ENCODE measurements at places on chromosomes 16 and 17.

DNA sequence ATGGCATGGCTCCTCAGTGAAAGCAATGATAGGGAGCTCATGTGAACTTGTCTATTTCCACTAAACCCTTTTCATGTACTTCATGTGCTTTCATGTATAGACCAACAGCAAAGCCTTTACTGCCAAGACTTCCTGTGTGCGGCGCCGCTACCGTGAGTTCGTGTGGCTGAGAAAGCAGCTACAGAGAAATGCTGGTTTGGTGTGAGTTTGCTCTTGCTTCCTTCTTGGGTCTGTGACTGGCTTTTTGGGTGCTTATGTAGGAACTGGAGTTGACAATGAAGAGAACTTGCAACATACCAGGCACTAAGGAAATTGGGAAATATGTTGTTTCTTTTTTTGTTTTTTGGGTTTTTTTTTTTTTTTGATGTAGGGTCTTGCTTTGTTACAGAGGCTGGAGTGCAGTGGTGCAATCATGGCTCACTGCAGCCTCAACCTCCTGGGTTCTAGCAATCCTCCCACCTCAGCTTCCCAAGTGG lies 5.7 kb downstream of the SNX11 start:
- DNase-seq: no peak

DNA sequence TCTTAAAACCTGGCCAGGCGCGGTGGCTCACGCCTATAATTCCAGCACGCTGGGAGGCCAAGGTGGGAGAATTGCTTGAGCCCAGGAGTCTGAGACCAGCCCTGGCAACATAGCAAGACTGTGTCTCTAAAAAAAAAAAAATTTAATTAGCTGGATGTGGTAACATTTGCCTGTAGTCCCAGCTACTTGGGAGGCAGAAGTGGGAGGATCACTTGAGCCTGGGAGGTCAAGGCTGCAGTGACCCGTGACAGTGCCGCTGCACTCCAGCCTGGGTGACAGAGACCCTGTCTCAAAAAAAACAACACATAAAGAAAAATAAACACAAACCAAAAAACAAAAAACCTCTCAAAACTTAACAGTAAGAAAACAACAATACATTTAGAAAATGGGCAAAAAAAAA lies 106.3 kb downstream of the SMG6 start:
- DNase-seq: no peak

GRCh38 chr17:5672141-5672540 lies 87.8 kb upstream of the NLRP1 start:
- DNase-seq: no peak

DNA sequence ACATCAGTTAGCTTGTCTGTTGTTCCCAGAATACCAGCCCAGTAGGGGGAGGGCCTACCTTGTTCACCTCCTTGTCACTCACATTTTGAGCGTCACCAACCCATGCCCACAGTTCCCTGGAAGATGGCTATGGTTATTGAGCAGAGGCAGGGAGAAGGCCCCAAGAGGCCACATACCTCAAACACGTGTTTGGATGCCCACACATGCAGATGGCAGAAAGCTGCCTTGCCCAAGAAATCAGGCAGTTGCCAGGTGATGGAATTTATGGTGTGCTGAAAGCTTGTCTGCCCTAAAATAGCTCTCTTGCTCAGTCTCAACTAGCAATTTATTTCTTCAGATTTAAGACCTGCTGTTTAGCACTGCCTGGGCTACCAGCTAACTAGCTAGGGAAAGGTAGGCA lies 16.5 kb upstream of the CMTM4 start:
- no peak for DNase-seq

- no peak for DNase-seq
Measured at GRCh38 chr17:42553161-42553818, 567 bp downstream of the HSD17B1 start.

GRCh38 chr17:40499551-40500189 lies 1.8 kb downstream of the TNS4 start:
- no peak for DNase-seq

DNA sequence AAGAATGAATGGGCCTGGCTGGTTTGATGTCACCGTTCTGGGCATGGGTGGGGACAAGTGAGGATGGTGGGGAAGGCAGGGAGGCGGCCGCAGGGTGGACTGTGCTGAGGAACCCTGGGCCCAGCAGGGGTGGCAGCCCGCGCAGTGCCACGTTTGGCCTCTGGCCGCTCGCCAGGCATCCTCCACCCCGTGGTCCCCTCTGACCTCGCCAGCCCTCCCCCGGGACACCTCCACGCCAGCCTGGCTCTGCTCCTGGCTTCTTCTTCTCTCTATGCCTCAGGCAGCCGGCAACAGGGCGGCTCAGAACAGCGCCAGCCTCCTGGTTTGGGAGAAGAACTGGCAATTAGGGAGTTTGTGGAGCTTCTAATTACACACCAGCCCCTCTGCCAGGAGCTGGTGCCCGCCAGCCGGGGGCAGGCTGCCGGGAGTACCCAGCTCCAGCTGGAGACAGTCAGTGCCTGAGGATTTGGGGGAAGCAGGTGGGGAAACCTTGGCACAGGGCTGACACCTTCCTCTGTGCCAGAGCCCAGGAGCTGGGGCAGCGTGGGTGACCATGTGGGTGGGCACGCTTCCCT lies 6.5 kb upstream of the SERPINF1 start:
- no peak for DNase-seq

DNA sequence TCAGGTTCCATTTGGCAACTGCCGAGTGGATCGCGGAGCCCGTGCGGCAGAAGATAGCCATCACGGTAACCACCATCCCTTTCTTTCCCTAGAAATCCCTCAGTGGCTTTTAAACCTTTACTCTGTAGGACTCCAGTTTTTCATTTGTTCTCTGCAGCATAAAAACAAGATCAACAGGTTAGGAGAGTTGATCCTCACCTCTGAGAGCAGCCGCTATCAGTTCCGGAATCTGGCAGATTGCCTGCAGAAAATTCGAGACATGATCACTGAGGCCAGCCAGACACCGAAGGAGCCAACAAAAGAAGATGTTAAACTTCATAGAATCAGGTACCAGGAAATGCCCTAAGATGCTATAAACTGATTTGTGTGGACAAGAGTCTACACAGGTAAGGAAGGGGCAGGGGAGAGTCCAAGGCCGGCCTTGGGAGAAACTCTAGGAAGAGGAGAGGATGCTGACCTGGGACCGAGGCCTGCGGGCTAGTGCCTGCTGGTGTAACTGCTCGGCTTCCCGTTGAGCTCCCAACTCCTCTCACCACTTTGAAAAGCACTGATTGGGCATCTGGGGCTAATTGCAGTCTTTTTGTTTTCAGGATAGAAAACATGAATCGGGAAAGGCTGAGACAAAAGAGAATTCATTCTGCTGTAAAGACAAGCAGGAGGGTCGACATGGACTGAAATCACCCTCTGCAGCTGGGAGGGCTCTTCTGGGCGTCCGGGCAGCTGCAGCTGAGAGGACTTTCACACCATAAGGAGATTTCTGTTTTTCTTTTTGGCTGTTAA lies 8.1 kb downstream of the MRPL58 start:
- no peak for DNase-seq

- DNase-seq: no peak
Measured at GRCh38 chr17:76550712-76551615, 11.1 kb downstream of the PRCD start.

- DNase-seq: no peak
Measured at GRCh38 chr17:14731591-14731990, 430.7 kb downstream of the HS3ST3B1 start.

DNA sequence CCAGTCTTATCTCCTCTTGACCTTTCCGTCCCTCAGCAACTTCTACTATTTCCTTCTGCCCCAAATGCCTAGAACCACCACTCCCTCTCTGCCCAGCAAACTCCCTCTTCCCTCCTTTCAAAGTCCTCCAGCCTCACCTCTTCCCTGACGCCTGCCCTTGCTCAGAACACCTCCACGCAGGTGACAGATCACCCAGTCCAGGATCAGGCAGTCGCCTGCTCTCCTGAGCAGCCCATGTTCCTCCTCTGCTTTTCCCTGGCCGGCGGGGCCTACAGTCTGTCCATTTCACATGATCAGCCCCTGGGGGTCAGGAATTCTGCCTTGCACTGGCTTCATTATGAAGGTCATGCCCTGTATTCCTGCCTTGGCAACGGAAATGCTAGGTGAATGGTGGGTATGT lies 422 bp downstream of the CD300LF start:
- DNase-seq: no peak

DNA sequence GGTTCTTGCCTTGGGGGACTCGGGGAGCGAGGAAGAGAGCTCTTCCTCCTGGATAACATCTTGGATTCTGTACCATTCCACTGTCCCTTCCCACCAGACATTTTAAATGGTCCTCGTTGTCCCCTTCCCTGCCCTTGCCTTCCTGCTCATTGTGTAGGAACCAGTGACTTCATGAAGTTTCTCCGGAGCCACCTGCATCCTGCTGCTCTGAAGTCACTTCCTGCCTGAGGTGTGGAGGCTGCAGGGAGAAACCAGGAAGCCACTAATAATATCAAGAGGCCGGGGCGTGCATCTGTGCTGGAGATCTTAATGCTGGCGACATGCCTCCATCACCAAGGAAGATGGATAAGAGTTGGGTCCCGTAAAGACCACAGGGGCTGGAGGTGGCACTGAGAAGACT lies 6.2 kb upstream of the SLC16A13 start:
- DNase-seq: no peak

- DNase-seq: no peak
Measured at GRCh38 chr17:38728290-38728831, 1.8 kb upstream of the CISD3 start.

DNA sequence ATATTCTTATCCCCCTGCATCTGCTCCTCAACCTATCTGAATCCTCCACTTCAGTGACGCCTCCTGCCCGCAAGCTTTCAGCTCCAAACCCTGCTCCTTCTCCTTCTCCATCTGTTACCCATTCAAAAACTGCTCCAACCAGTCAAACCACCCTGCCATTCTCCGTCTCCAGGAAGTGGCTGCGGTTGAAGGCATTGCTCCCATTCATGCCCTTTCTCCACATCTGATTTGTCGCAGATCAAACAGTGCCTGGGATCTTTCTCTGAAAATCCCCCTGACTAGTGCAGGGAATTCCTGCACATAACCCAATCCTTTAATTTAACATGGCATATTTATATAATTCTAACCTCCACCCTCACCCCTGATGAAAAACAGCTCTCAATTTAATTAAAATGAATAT lies 56.3 kb downstream of the SLFN5 start:
- DNase-seq: peak; percentile 38

DNA sequence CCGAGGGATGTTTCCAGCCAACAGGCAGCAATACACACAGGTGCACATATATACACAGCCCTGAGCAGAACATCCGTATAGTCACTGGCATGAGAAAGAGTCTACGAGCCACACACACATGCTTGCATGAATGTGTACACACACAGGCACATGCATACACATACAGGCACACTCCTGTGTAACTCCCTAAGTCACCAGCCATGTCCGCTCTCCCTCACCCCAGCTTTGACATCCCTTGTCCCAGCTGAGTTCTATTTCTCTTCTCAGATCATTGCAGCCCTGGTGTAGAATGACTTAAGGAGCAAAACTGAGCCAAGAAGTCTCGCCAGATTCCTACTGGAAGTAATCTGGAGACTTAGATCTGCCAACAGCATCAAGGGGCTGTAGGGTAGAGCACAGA lies 13.1 kb downstream of the CDRT4 start:
- DNase-seq: no peak

DNA sequence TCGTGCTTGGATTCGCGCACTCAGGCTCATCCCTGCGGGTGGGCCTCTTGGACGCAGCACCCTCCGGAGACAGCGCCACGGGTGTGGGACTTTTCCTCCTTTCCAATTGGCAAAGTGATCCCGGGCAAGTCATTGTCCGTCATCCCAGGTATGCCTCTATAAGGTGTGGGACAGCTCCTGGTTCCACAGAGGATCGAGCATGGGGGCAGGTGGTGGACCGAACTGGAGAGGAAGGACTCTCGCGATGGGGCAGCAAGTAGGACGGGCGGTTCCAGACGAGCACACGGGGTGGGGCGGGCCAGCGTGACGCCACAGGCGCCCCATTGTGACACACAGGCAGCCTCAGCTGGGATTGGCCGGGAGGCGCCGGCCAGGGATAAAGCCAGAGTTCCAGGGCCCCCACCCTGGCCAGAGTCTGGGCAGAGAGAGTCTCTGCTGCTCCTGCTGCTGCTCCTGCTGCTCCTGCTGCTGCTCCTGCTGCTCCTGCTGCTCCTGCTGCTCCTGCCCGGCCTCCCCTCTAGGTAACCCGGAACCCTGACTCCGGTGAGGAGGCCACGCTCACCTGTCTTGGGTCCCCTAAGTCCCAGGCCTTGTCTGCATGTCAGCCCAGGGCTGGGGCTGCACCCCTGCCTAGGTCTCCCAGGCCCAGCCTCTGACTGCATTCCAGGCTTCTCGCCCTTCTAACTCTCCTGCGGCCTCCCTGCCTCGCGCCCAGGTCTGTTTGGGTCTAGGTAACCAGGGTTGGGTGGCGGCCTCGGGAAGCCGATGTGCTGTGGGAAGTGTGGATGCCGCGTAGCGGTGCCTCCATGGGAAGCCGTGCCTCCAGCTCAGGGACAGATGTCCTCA lies 38.5 kb upstream of the SLC47A1 start:
- DNase-seq: no peak

DNA sequence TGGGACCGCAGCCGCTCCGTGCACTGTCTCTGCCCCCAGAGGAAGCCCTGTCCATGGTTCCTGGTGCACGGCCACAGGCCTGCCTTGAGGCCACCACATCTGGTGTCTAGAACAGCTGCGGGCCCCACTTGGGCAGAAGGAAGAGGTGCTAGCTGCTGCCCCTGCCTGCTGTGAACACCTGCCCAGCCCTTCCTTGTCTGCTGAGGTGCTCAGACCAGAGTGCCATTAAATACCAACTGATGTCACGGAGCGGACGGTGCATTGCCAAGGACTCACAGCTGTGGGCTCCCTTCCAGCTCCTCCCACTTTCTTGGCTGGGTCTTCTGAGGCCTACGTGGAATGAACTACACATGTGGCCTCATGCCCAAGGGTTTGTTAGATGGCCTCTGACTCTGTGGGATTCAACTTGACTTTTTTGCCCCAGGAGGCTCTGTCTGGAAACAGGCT lies 146.1 kb downstream of the RAB11FIP4 start:
- no peak for DNase-seq

GRCh38 chr17:27206447-27206846 lies 87.5 kb upstream of the WSB1 start:
- no peak for DNase-seq

Data from right renal pelvis (tissue), 4 donors.